ENCODE measurements at places on chromosomes 3 and 15. TPM values are rescaled to one million over a fixed set of nuclear protein-coding genes. Genes with fewer than 3 reads are reported as not detected.

Gene C3orf85
- not detected for total RNA-seq

Gene THRB
- total RNA-seq = not detected

Gene TMEM212
- total RNA-seq = not detected

Gene HYAL1
- 0.65 TPM for total RNA-seq

Gene ACKR2
- not detected for total RNA-seq

Gene GPR149
- not detected for total RNA-seq

Gene MYH15
- total RNA-seq = 0.30 TPM

Gene ADGRG7
- not detected for total RNA-seq

Gene C3orf22
- not detected for total RNA-seq

Gene TAGLN3
- not detected for total RNA-seq

Gene RASGRF1
- not detected for total RNA-seq

Gene PLSCR2
- not detected for total RNA-seq

Gene RAB6B
- total RNA-seq = 0.32 TPM

Gene GOLGA8O
- not detected for total RNA-seq

Gene LRRIQ4
- not detected for total RNA-seq

Gene DUOX1
- not detected for total RNA-seq

Gene P2RY13
- total RNA-seq = not detected

Gene IFT80
- total RNA-seq = 30.2 TPM

Gene GABPB1
- total RNA-seq = 111 TPM

Gene PLA2G4D
- not detected for total RNA-seq

Gene CHRD
- 0.15 TPM for total RNA-seq

Gene FGF7
- total RNA-seq = 0.32 TPM

Gene ABHD17C
- 4.2 TPM for total RNA-seq

Gene NR2E3
- 0.15 TPM for total RNA-seq

Gene PEX5L
- total RNA-seq = under 0.01 TPM

Gene CHAC1
- total RNA-seq = 15.2 TPM

Gene CYP1A1
- total RNA-seq = 1.6 TPM

Gene CLDN18
- not detected for total RNA-seq

Gene PTPRG
- total RNA-seq = 25.3 TPM

Gene FMN1
- under 0.01 TPM for total RNA-seq

Gene FBXL22
- not detected for total RNA-seq

Gene SAXO2
- total RNA-seq = 0.46 TPM

Gene XCR1
- total RNA-seq = not detected

Gene TGM5
- not detected for total RNA-seq

All from epithelial cell of umbilical artery (primary cell).